ENCODE measurements at places on chromosomes 3 and 15.

- peak; percentile 75 for DNase-seq
Measured at GRCh38 chr3:194782698-194783404, 97.2 kb downstream of the FAM43A start.

- no peak for DNase-seq
Measured at GRCh38 chr3:49775538-49775937, 10.8 kb downstream of the IP6K1 start.

DNA sequence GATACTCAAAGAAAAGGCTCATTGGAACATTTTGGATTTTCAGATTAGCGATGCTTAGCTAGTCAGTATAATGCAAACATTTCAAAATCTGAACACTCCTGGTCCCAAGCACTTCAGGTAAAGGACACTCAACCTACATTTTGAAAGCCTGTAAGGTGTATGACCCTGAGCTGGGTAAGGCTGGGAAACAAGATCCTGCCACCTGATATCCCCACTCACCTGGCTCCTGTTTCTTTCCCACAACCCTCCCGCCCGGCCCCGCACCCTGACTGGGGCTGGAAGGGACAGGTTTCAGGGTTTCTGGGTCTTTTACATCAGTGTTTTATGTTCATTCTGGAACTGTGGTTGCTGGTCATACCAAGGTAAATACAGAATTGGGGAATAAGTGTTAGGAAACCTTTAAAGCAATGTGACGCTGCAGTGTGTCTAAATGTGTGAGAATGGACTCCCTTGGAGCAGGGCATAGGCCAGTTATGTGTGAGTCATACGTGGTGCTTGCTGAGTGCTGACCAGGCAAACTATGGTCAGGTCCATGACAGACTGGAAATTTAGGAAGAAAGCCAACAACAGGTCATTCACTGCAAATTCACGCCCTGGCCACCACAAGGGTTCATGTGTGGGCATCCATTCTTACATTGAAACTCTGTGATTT, 22.9 kb downstream of the CTXND1 start:
- peak; percentile 44 for DNase-seq

- no peak for DNase-seq
Measured at GRCh38 chr3:66597308-66597863, 96.6 kb upstream of the LRIG1 start.

GRCh38 chr15:82371656-82372055, 22.4 kb upstream of the GOLGA6L10 start:
- no peak for DNase-seq

- peak; percentile 57 for DNase-seq
Measured at GRCh38 chr3:39106281-39106811, 1.1 kb downstream of the GORASP1 start.

- no peak for DNase-seq
Measured at GRCh38 chr3:55615039-55615693, 128.1 kb upstream of the WNT5A start.

DNA sequence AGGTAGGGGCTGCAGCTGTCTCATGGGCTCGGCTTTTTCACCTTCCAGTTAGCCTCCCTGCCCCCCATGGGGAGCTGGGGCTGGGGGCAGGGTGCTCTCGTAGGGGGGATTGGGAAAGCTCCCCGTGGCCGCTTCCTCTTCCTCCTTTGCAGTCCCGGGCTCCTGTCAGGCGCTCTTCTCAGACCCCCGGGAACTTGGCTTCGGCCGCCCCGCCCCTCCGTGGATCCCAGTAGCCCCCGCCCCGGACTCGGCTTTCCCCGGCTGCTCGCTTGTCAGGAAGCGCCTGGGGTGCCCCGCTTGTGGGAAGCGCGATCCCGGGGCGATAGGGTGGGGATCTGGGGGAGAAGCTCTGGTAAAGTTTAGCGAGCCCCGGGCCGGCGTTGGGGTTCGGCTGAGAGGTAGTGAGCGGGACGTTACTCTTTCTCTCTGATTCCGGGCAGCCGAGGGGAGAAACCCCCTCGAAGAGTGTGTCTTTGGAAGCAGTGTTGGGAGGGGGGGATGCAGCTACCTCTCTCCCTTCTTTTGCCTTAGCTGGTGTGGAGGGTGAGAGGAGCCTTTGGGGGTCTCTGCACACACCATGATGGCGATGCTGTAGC, 611 bp downstream of the PIAS1 start:
- peak; percentile 58 for DNase-seq

DNA sequence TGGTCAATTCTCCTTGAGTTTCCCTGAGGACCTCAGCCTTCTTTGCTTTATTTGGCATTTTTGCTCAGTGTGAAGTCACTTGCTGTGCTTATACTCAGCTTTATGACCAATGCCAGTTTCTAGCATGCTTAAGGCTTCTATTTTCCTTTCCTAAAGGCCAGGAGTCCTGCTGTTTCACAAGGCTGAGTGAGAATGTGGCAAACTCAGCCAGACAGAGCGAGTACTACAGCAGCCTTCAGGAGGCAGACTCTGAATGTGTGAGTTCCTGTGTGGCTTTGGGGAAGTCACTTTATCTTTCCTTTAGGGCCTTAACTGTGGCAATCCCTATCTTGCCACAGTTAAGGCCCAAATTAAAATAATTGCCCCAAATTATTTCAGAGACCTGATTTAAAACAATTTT, 213.2 kb upstream of the MRPL3 start:
- peak; percentile 24 for DNase-seq

- no peak for DNase-seq
Measured at GRCh38 chr3:23623844-23624243, 181.9 kb upstream of the UBE2E1 start.

DNA sequence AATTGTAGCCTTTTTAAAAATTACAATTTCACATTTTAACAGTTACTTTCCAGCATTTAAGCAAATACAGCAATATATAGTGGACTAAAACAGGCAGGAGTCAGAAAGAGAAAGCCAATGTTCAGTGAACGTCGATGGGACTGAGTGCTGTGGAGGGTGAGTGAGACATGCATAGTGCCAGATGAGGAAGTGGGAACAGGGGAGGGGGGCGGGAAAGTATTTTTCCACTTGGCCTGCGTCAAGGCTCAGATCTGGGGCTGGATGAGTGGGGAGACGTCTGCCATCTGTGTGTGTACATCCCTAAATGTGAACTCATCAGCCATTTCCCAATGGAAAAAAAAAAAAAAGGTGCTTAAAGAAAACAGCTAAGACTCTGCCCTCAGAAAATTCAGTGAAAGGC, 19.2 kb upstream of the RAD18 start:
- DNase-seq: no peak

DNA sequence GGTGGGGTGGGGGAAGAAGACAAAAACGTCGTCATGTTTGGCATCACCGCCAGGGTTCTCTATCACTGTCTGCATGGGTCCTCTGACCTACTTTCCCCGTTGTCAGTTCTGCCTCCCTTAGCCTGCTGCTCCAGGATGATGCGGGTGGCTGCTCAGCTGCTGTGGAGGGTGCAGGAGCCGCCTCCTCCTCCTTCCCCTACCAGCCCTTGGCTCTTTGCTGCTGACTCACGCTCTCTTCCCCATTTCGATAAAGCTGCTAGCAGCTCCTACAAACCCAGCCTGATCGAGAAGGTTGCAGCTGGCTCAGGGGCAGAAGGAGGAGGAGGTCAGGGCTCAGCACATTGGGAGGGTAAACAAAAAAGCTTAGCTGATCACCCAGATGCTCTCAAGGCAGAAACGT, 49.5 kb upstream of the SEC13 start:
- peak; percentile 72 for DNase-seq

DNA sequence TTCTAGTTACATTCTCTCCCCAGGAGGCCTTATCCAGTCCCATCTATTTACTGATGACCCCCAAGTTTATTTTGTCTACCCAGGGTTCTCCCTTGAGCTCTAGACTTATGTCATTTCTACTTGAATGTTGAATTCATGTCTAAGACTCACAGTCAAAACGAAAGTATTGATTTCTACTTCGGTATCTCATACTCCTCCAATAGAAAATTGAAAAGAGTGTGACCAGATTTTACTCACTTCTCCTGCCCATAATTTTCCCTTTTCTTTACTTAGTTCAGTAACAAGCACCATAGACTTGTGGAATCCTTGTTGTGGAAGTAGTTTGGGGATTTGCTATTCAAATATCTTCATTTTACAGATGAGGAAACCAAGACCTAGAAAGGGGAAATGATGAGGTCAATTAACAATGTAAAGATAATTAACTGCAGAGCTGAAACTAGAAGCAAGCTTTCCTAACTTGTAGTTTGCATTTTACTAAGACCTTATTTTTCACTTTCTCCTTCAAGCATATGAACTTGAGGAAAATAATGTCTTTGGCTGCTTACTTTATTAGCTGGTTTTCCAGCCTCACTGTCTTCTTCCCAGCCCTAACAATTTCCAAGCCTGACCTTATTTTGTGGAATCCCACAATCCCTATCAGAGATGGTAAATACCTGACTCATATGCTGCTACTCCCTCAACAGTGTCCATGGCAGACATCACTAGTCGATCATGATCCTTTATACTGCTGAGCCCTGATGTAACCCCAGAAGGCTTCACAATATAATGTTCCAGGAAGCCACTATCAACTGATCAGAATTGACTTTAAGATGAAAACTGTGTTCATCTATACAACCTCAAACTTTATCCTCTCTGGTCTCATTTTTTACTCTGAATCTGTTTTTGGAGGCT, 123.9 kb upstream of the AGBL1 start:
- DNase-seq: no peak

GRCh38 chr3:128569756-128570155, 76.8 kb upstream of the GATA2 start:
- DNase-seq: no peak

- DNase-seq: peak; percentile 95
Measured at GRCh38 chr3:120855665-120856437, 52.2 kb upstream of the STXBP5L start.

GRCh38 chr3:129065720-129066073, 5.1 kb downstream of the GP9 start:
- no peak for DNase-seq

DNA sequence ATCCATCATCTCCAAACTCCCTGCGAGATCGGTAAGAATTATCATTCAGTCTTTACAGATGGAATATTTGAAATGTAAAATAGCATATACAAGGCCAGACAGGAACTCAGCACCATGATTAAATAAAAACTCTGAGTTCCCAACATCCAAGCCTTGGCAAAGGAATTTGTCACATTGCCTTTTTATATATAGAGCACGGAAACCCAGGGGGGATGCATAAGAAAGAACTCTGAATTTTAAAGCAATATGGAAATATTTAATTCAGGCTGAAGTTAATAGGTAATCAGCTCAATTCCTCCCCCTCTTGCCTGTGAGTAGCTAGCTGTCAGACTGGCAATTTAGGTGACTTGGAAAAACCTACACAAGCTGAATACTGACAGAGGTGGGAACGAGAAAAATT, 217.9 kb upstream of the KCNMB2 start:
- no peak for DNase-seq

DNA sequence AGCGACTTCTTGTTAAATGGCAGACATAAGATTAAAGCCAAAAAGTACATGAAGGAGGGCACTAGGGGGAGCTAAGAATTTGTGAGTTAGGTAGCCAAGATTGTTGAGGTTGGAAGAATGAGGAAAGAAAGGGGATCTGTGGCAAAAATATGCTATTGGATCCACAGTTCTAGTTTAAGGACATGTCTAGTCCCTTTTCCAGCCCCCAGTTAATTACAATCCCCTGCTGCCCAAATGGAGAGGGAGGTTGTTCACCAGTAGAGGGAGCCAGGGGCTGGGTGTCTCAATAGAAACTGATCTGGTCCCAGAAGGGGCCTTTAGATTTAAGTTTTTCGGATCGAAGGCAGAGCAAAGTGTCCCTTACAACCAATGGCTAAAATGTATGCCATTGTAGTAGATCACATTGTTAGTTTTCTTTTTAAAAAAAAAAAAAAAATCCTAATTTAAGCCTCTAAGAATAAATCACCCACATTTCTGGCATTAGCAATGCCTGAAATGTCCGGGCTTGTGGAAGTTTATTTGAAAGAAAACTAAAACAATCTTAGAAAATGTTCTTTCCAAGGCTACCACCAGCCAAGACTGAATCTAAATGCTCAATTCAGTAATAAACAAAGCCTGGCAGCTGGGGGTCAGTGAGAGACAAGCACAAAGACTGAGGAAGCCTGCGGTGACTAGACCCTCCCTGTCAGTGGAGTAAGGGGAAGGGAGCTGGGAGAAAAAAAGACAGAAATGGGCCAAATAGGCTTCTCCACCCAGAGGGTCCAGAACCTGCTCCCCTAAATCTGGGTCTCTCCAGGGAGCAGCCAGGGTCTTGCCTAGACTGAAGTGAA, 7.1 kb downstream of the COL8A1 start:
- DNase-seq: peak; percentile 25

DNA sequence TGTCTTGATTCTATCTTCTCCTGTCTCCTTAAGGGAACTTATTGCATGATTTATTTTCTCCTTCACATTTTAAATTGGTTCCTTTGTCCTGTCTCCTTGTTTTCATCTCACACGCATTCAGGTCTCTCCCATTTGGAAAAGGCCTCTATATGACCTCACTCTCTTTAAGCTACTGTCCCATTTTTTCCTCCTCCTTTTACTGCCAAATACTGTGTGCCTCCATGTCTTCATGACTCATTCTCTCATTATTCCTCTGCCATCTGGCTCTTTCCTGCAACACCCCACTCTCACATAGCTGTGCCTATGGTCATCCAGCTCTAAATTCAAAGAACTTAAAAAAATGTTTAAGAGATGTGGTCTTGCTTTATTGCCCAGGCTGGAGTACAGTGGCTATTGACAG, 48.0 kb downstream of the TYRO3 start:
- DNase-seq: peak; percentile 90

DNA sequence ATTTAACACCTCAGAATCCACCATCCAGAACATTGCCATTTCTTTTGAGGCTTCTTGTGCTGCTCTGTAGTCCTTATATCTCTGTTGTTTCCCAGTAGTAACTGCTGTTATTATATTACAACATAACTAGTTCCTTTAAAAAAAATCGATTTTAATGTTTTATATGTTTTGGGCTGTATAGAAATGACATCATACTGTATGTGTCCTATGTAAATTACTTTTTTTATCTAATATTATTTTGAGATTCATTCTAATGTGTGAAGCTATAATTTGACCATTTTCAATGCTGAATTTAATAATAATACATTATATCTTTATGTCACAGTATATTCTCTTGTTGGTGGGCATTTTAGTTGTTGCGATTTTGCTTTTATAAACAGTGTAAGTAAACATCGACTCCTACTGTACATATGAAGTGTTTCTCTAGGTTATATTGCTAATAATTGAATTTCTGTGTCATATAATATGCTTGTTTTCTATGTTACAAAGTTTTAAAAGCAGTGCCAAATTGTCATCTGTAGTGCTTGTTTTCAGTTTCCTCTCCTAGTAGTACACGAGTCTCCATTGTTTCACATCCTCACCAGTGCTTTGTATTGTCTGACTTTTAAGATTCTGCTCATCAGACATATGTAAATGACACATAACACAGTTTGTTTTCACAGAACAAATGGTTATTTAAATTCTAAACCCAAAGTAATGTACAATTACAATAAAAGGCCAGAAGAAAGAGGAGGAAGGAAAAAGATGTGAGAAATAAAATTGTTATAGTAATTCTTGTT, 172.0 kb upstream of the LRRFIP2 start:
- no peak for DNase-seq

GRCh38 chr15:70344666-70345065, 246.9 kb upstream of the TLE3 start:
- DNase-seq: no peak

DNA sequence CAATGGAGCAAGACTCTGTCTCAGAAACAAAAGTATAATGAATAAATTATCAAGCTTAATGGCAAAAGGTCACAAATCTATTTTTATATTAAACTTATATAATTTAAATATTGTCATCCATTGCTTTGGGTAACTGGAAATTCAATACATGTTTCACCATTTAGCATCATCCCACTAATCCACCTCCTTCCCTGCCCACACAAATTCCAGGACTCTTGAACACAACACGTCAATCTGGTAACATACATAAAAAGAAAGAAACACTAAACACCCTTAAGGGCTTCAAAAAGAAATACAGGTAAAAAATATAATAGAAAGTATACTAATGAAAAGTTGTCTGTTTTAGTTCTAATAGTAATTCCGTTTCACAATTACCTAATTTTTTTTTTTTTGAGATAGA, 149.4 kb downstream of the STAG1 start:
- no peak for DNase-seq

Measured in AG20443 (cell line).